ENCODE measurements at places on chromosomes 16 and 17.

DNA sequence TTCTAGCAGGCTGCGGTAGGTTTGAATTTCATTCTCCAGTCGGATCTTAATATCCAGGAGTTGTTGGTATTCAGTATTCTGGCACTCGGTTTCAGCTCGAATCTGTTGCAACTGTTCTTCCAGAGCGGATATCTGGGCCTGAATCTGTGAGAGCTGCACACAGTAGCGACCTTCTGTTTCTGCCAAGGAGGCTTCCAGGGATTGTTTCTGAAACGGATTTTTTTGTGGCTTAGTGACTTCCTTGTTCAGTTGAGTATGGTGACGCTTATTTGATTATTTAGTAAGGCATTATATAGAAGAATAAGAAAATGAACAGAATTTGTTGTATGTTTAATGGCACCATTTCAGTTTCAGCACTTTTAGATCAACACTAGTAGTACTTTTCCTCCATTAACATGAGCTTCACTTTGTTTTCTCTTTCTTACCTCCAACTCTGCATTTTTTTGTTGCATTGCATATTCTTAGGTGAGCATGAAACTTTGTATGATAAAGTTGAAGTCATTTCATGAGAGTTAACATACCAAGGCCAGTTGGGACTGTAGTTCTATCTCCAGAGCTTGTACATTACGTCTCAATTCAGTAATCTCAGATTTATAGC, 2.8 kb downstream of the KRT10 start:
- DNase-seq = peak; percentile 5

DNA sequence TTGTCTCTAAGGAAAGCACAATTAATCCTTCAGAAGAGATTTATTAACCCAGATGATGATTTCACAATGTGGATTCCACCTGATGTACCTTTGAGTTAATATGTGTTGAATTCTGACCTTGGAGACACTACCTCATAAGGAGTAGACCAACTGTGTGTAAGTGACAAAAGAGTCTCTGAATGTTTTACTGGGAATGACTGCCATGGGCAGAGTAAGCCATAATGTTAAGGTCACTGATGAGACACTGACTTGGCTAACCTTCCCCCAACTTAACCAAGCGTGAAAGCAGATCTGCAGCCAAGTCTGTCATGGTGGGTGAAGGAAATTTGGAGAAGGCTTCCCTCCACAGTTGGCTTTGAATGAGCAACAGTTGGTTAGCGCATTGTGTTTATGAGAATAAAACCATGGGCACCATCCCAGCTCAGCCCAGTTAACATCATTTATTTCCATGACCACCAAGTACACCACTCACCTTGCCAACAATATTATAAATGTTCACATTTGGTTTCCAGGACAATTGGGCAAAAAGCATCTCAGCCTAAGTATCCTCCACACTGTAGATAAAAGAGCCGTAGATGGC, 618.5 kb downstream of the KCNJ2 start:
- DNase-seq = no peak

DNA sequence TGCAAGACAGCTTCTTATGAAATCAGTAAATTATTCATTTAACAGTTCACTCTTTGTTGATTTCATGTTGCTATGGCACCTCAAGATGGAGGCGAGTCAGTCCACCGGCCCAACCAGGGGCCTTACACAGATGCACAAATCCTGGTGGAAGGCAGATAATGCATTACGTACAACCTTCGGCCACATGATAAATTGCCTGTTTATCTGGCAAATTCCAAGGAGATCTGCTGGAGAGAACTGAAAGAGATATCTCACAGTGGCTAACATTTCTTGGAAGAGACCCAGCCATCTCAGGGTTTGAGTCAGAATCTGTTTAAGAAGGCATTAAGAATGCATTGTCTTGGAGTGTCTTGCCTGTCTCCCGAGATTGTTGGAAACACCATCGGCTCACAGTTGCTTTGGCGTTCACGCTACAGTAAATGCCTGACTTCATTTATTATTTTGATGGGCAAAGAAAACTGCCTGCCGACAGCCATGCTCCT, 225.6 kb downstream of the MSI2 start:
- DNase-seq = peak; percentile 62

GRCh38 chr17:77211681-77212080, 70.9 kb downstream of the SEC14L1 start:
- no peak for DNase-seq

- DNase-seq = no peak
Measured at GRCh38 chr17:74217037-74217730, 3.8 kb downstream of the TTYH2 start.

Data from hematopoietic multipotent progenitor cell treated with erythropoietin and hydrocortisone succinate and interleukin-3 and kit ligand, for 6 days (in vitro differentiated cells).